ENCODE measurements at places on chromosomes 7 and 10.

DNA sequence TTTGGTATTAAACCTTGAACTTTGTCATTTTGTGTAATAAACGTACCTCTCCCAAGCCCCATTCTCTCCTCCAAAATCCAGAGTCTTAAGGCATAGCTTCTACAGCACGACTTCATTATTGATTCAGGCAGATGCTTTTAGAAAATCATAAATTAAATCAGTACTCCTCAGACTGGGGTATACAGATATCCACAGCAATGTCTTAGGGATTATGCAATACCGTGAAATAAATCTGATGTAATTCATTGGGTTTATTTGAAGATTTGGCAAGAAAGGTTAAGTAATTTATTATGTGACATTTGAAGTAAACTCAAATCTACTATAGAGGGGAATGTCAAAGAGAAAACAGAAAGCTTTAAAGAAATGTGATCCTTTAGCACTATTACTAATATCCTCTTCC, 246.1 kb upstream of the PLXDC2 start:
- DNase-seq, result no peak

- DNase-seq, result no peak
Measured at GRCh38 chr10:12334186-12334530, 15.2 kb upstream of the CAMK1D start.

DNA sequence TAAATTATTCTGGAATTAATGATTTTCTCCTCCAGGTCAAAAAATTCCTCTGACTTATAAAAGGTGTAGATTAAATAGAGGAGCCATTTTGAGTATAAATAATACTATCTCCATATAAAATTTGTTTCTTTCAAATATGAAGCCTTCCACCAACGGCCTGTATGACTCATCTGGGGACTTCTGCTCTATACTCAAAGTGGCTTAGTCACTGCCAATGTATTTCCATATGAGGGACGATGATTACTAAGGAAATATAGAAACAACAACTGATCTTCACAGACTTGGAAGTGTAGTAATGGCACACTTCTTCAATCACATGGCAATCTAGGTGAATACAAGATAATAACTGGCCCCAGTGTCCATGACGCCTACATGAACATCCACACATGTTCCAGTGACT, 335.6 kb upstream of the HGF start:
- DNase-seq, result no peak

DNA sequence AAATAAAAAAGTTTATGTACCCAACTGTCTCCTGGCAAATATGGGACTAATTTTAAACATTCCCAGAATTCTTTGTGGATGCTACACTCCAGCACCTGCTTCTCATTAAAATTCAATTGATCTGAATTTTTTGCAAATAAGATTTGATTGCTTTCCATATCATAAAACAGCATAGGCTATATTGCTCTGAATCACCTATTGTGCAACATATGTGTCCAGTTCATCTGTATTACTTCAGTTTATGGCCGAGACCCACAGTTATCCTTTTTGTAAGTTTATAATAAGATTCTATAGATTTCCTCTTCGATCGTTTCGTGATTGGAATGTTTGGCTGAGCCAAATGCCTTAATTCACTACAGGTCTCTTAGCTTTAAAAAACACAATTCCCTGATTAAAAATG, 351.1 kb downstream of the TFEC start:
- DNase-seq, result no peak

DNA sequence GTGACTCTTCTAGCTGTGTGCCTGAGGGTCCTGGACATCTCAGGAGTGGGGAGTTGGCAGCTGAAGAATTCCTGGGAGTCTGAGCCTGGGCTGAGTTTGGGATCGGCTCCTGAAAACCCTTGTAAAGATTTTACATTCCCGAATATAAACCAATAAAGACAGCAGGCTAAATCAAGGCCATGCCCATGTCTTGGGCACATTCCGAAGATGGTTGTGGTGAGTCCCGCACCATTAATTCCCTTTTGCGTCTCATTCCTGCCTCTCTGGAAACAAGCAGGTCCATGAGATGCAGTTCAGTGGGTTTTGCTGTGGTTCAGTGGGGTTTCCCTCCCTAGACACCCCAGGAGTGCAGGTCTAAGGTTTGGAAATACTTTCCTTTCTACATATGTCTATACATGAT, 90.9 kb downstream of the COL26A1 start:
- no peak for DNase-seq

DNA sequence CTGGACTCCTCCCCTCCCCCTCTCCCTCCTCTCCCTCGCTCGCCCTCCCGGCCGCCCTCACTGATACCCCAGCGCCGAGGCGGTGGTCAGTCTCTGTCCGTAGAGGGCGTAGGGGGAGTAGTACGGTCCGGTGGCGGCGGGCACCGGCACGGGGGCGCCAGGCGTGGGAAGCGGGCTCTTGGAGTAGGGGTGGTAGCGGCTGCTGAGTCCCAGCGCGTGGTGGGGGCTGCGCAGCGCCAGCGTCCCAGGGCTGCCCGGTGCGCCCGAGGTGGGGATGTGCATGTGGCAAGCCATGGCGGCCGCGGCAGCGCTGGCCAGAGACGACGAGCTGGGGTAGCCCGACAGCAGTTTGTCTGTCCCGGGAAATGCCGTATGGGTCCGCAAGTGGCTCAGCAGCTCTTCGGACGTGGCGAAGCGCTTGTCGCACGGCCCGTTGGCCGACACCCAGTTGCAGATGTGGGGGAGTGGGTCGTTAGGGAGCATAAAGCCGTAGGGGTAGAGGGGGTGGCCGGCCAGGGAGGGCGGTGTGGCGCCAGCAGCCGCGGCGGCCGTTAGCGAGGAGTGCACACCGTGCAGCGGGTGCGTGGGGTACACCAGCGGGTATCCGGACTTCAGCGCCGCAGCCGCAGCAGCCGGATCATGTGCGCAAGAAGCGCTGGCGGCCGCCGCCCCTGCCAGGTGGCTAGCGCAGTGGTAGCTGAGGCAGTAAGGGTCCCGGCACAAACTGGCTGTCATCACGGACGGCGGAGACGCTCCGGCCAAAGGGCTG, 2.7 kb downstream of the ZNF503 start:
- DNase-seq, result no peak

DNA sequence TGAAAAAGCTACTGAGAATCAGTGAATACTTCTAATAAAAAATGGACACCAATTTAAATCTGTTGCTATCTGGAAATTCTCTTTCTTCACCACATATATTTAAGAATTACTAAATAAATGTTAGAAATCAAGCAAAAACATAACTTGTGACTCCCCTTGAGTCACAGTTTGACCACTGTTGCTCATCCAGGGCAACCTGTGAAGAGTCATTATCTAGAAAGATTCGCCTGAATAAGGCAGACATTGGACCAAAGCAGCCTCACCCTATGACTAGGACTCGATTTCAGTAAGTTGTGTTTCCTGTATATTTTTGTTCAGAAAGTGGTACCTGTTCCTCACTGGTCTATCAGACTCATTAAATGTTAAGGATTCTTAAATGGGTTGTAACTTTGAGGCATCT, 572.4 kb downstream of the ATRNL1 start:
- DNase-seq, result no peak

DNA sequence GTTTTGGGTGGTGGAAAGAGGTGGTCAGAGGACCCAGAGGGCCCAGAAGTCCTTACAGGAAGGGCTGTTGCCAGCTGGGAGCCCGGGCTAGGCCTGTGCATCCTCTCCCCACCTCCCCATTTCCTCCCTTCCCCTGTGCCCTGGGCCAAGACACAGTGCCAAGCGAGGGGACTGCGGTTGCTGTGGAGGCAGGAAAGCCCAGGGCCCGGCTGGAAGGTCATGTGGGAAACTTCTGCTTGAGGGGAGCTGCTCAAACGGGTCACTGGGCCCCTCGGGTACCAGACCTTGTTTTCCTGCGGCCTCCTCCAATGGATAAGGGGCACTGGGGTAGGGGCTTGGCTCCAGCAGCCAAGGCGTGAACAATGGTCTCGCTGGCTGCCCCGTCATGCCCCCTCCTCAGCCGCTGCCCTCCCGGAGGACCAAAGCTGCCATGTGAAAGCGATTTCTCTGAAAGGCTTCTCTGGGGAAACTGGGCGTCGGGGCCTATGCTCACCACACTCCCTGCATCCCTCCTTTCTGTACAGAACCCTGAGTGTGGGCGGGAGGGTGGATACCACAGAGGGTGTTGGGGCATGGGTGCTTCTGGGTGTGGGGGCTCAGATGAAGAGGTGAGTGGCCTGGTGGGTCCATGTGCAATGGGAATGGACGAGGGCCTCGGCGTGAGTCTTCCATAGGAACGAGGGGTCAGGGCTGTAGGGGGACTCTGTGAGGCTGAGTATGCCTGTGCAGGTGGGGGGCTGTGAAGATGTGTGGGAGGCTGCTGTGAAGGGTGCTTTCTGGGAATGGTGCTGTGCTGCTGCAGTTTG, 135.3 kb downstream of the PTPN20 start:
- DNase-seq, result no peak

GRCh38 chr10:44024356-44025116, 360.4 kb downstream of the CXCL12 start:
- no peak for DNase-seq

- no peak for DNase-seq
Measured at GRCh38 chr10:93095225-93095624, 21.5 kb downstream of the CYP26A1 start.

DNA sequence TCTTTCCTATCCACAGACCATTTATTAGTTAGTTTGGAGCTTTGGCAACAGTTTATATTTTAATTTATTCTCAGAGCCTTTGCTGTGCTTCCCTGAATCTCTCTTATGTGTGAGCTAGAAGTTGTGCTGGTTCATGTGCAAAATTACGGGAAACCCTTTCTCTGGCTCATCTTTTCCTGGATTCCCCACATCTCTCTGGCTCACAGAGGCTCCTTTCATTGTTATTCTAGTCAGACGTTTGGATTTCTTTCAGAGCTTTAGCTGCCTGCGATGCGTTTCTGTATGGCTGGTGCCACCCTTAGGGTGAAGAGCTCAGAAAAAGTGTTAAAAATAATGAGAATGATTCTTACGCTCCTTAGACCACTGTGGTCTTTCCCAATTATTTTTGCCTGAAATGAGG, 53.3 kb downstream of the TPST1 start:
- DNase-seq, result no peak

DNA sequence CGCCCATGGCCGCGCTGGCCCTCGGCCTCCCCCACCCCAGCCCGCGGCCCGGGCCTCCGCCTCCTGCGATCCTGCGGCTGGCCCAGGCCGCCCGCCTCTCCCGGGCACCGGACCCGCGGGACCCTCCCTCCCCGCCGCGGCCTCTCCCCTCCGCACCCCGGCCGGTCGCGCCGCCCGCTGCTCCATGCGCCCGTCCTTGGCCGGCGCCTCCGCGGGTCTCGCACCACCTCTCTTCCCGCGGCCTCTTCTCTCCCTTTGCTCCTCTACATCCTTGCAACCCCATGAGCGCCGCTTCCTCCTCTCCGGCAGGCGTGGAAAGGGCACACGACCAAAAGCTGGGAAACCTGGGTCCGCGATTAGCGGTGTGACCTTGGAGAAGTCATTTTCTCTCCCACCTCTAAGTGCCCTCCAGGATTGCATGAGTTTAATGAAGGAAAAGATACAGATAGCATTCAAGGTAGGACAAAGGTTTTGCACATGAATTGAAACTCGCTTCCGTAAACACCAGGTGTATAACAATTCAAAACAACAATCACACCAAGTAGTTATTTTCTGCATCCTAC, 448 bp upstream of the SRPK2 start:
- peak; percentile 48 for DNase-seq

- no peak for DNase-seq
Measured at GRCh38 chr10:55449981-55450380, 649.0 kb upstream of the PCDH15 start.

- no peak for DNase-seq
Measured at GRCh38 chr7:20696803-20697333, 81.4 kb downstream of the ABCB5 start.

DNA sequence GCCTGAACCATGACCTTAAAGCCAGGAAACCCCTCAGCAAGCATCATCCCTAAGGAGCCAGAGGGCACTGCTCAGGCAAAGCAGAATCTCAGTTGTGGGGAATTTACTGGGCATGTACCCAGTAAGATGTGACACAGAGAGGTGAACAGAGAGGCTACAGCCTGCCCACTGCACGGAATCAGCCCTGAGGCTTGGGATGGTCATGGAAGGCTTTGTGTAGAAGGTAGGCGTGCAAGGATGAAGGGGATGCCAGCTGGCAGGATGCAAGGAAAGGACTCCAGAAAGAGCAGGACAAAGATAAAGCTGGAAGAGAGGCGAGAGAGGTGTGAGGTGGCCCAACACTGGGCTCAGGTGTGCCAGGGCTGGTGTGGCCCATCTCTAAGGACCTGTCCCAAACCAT, 2.4 kb upstream of the AIFM2 start:
- no peak for DNase-seq

DNA sequence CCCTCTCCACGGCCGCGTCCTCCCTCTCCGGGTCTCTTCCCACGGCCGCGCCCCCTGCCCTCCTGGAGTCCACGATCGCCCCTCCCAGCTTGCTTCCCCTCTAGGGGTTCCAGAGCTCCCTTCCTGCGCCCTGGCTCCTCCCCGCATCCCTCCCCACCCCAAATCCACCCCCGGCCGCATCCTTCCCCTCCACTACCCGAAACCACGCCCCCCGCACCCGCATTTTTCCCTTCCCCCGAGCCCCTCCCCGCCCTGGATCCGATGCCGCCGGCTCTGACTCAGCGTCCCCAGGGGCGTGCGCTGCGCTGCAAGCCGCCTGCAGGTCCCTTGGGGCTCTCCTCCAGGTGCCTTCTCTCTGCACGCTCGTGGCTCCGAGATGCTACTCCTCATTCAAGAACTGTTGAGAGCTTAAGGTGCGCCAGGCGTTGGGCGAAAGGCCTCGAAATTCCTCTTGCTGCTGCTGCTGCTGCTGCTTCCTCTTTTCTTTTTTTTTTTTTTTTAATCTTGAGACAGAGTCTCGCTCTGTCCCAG, 372 bp upstream of the TMEM130 start:
- DNase-seq, result no peak

GRCh38 chr10:37707829-37708578, 149.4 kb downstream of the ZNF248 start:
- DNase-seq, result no peak

- peak; percentile 96 for DNase-seq
Measured at GRCh38 chr7:66654275-66655112, 25.8 kb downstream of the KCTD7 start.

DNA sequence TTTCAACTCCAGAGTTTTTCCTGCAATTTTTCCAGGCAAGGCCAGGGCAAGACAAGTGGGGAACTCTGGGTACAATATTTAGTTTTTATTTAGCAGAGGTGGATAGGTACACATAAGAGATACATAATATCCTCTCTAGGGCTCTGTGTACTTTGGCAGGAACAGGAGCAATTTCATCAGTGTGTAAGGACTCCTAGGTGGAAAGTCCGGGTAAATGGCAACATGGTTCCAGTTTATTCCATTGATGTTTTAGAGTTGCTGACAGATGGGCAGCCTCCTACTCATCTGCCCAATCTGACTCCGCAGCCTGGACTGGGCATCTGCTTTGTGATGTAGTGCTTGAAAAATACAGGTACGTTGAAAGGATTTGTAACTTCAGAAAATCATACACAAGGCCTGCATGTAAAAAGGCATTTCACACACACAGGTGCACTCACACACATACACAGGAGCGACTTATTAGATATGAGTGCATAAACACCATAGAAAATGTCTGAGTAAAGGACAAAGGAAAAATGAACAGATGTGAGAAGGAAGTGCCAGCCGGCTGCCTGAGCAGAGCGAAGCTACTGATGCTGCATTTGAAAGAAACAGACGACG, 5.7 kb downstream of the PON1 start:
- peak; percentile 4 for DNase-seq

GRCh38 chr7:4998910-4999309, 39.9 kb upstream of the MMD2 start:
- no peak for DNase-seq

GRCh38 chr10:118496525-118496924, 98.9 kb downstream of the PRLHR start:
- no peak for DNase-seq

GRCh38 chr7:22630069-22630468, 96.9 kb upstream of the IL6 start:
- no peak for DNase-seq

Measured in NCI-H774 (cell line).